Cortex of kidney (tissue), 1 donor: ENCODE measurements at places on chromosomes 7 and 10.
A peak's percentile ranks its signal among the peaks of the same experiment; 100 is the strongest.

- DNase-seq: no peak
Observed at GRCh38 chr7:152459724-152460251, 24.0 kb upstream of the KMT2C start.

DNA sequence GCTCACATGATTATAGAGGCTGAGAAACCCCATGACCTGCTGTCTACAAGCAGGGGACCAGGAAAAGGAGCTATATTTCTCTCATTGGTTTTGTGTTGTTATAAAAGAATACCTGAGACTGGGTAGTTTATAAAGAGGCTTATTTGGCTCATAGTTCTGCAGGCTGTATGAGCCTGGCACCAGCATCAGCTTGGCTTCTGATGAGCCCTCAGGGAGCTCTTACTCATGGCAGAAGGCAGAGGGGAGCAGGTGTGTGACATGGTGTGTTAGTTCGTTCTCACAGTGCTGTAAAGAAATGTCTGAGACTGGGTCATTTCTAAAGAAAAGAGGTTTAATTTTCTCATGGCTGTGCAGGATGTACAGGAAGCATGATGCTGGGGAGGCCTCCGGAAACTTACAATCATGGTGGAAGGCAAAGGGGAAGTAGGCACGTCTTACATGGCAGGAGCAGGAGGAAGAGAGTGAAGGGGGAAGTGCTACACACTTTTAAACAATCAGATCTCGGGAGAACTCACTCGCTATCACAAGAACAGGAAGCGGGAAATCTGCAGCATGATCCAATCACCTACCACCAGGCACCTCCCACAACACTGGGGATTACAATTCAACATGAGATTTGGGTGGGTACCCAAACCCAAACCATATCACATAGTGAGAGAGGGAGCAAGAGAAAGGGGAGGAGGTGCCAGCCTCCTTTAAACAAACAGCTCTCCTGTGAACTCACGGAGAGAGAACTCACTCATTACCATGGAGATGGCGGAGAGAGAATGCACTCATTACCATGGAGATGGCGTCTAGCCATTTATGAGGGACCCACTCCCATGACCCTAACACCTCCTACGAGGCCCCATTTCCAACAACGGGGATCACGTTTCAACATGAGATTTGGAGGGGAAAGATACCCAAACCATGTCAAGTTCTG lies 133.4 kb downstream of the JCAD start:
- no peak for DNase-seq

DNA sequence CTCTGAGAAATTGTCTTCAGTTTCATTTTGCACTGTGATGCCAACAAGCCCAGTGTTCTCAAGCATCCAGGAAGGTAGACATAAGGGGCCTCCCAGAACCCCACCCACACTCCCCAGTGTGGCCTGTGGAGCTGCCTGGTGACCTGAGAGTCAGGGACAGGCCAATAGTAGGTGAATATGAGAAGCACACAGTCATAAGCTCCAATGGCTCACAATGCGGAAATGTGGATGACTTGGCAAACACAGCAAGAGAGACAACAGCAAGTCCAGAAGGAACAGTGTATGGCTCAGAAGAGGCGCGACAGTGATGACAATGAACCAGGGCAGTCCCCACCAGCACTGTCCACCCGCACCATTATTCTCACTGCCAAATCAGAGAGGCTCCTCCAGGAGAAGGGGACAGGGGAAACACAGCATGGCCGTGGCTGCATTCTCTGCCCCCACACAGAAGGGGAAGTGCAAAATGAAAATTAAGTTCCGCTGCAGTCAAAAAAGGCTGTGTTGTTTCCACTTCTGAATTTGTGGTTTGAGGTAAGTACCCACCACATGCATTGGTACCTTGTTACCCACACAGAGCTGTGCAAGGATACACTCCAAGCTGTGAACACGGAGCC lies 419.8 kb downstream of the GRID1 start:
- no peak for DNase-seq

- no peak for DNase-seq
Observed at GRCh38 chr7:85030893-85031292, 156.0 kb downstream of the SEMA3D start.

- no peak for DNase-seq
Observed at GRCh38 chr10:48744587-48744986, 59.9 kb downstream of the WDFY4 start.

GRCh38 chr10:22316286-22317075 lies at the start of gene COMMD3:
TSS of gene COMMD3 (plus strand) at chr10:22316388. CDS start at chr10:22316418, 30 bp downstream.
- DNase-seq: peak; percentile 32

GRCh38 chr10:83723080-83723479 lies 416.2 kb upstream of the GHITM start:
- DNase-seq: no peak

GRCh38 chr10:131650169-131650705 lies 250.6 kb upstream of the PPP2R2D start:
- no peak for DNase-seq

- DNase-seq: no peak
Observed at GRCh38 chr10:32957341-32958084, 517 bp downstream of the ITGB1 start.

DNA sequence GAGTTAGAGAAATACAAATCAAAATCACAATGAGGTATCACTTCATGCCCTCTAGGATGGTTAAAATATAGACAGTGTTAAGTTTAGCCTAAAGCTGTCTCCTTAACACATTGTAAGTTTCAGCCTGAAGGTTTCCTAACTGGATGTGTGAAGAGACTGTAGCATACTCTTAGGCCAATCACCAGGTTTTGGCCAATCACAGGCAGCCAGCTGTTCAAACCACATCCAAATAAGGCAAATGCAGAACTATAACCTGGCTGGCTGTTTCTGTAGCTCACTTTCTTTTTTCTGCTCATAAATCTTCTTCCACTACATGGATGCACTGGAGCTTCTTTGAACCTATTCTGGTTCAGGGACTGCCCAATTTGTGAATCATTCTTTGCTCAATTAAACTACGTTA lies 19.7 kb downstream of the ESYT2 start:
- no peak for DNase-seq

DNA sequence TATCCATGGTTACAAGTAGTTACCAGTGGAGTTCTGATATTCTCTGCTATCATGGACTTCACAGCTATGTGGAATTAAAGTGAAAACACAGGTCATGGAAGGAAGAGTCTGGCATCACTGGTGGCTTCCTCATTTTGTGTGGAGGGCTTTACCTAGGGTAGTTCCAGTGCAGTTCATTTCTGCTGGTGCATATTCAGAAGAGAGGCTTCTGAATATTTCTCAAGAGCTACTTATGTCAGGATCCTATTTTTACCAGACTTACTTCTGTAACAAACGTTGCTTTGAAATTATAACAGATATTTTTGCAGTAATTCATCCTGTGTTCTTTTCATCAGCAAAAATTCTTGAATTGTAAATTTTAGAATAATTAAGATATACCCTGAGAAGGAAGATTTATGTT lies 236.5 kb upstream of the NPSR1 start:
- DNase-seq: no peak

- no peak for DNase-seq
Observed at GRCh38 chr10:79438021-79438698, 7.3 kb downstream of the ZCCHC24 start.

DNA sequence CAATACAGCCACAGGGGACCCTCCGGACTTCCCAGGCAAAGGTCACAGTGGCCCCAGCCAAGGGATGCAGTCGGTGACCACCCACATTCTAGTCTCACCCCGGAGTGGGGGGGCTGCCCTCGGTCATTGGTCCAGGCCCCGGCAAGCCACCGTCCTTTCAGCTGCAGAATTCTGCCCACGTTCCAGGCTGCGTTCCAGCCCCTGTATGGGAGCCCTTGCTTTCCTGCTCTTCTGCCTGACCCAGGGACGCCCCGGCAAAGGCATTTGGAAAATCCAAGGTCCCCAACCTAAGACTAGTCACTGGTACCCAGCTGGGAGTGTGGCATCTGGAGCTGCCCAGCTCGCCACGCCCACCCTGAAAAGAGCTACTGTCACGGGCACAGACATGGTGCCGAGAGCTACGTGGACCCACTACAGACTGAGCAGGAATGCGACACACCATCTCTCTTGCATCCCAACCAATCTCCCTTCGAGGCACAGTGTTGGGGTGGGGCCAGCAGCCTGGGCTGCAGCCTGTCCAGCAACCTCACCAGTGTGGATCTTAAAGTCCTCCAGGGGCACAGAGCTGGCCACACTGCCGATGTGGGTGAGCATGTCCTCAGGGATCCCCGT lies 18.6 kb downstream of the OGDHL start:
- no peak for DNase-seq

DNA sequence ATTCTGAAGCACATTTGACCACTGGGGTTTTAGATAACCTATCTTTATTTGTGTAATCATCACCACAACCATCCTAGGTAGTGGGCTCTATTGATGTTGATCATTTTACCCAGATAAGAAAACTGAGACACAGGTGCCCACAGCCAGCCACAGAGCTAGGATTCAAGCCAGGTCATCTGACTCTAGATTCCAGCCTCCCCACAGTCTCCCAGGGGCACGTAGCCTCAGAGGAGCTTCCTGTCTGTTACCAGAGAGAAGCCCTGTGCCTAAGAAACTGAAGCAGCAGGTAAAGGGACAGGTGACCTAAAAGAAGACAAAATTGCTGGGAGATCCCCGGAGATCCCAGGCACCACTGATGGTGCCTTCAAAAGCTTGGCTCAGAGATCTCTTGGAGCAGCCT lies 55.8 kb downstream of the ALOX5 start:
- no peak for DNase-seq

DNA sequence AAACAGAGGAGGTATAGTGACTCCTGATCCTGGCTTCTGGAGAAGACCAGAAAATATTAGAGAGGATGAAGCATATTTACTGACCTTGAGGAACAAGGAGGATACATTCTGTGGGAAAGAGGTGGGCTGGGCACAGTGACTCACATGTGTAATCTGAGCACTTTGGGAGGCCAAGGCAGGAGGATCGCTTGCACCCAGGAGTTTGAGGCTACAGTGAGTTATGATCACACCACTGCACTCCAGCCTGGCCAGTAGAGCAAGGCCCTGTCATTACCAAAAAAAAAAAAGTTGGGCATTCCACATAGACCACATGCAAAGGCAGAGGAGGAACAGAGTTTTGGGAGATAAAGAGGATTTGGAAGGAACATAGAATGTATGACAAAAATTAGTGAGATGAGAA lies 4.4 kb upstream of the ACBD5 start:
- DNase-seq: no peak

DNA sequence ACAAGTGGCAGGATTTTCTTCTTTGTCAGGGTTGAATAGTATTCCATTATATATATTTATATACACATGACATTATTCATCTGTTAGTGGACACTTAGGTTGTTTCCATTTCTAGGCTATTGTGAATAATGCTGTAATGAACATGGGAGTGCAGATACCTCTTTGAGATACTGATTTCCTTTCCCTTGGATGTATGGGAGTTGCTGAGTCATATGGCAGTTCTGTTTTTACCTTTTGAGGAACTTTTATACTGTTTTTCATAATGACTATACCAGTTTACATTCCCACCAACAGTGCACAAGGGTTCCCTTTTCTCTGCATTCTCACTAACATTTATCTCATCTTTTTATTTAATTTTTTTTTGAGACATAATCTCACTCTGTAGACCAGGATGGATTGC lies 1.8 kb upstream of the CLCN1 start:
- no peak for DNase-seq

- no peak for DNase-seq
Observed at GRCh38 chr10:133342942-133343341, 4.2 kb upstream of the PRAP1 start.

DNA sequence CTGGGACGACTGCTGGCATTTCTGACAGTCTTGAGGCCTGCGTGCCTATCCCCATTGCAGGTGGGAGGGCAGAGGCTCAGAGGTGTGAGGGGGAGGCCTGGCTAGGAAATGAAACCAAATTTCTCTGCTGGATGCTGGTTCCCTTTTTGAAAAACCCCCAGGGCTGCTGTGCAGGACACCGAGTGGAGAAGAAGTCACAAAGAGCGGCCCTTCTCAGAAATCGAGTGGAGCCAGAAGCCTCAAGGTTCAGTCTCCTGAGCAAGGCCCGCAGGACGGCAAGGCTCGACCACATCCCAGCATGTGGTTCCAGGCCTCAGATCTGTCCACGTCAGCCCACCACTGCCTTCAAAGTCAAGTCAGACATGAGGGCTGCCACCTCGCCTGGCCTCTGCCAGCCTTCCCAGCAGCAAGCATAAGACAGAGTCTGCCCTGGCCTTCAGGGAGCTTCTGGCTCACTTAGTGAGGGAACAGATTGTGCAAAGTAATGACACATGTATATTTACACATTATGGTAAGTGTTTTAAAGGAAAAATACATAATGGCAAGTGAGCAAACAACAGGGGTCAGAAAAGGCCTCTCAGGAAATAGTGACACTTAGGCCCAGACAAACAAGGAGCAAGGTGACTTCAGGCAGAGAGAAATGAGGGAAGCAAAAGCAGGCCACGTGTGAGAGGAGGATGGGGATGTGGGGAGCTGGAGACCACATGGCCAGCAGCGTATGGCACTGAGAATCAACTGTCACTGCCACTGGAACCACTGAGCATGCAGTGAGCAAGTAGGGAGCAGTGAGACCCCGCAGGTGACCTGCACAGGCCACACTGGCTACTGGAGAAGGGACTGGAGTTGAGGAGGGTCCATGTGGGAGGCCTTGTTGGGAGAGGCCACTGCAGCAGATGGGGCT lies 86.7 kb downstream of the ARHGAP22 start:
- DNase-seq: no peak

DNA sequence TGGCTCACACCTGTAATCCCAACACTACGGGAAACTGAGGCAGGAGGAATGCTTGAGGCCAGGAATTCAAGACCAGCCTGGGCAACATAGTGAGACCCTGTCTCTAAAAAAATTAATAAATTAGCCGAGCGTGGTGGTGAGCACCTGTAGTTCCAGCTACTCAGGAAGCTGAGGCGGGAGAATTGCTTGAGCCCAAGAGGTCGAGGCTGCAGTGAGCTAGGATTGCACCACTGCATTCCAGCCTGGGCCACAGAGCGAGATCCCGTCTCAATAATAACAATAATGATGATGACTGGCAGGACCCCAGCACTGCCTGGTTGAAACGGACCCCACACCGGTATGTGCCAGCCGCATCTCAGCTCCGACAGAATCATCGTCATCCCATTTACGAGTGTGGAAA lies 93.0 kb downstream of the ELFN1 start:
- no peak for DNase-seq

DNA sequence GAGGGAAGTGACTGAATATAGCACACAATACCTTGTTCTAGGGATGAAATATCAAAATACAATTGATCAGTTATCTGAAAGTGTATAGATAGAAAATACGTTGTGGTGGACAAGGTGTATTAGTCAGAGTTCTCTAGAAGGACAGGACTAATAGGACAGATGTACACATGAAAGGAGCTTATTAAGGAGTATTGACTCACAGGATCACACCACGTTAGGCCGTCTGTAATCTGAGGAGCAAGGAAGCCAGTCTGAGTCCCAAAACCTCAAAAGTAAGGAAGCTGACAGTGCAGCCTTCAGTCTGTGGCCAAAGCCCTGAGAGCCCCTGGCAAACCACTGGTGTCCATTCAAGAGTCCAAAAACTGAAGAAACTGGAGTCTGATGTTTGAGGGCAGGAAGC lies 406.1 kb downstream of the MDFIC start:
- no peak for DNase-seq

DNA sequence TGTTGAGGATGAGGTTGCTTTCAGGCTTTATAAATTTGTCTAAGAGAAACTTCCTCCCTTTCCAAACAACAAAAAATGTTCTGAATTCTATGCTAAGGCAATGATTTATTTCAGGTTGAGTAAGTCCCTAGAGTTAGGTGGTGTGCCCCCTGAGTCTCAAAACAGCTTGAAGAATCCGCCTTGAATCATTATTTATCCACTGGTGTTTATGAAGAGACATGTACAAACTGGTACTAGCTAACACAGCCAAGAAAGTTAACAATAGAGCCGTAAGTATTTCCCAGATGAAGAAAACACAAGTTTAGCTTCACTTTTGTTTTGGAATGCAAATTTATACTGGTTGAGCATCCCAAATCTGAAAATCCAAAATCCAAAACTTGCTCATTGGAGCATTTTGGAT lies 66.2 kb upstream of the SRPK2 start:
- no peak for DNase-seq
